Activated T-cell treated with anti-CD3 and anti-CD28 coated beads, Interleukin-2, amount 50 U/mL, for 72 hours (primary cell): ENCODE measurements at places on chromosomes 2 and 18. TPM values are rescaled to one million over a fixed set of nuclear protein-coding genes. Genes with fewer than 3 reads are reported as not detected.

GRCh38 chr2:59005836-59006615 is 764.9 kb upstream of the FANCL start:
- DNase-seq = no peak
- no peaks in the 10 kb centered on the region for H3K36me3 ChIP-seq
- H3K4me1 ChIP-seq = no peaks in the 10 kb centered on the region
- no peak overlapping the region for H3K4me3 ChIP-seq
- H3K27ac ChIP-seq = no peak overlapping the region

Gene LDLRAD4
- total RNA-seq = 47.2 TPM

- no peak for DNase-seq
- no peak overlapping the region for H3K27ac ChIP-seq
- no peaks in the 10 kb centered on the region for H3K4me1 ChIP-seq
These were observed 637.5 kb downstream of the DSC3 start for GRCh38 chr18:30405038-30405437.

DNA sequence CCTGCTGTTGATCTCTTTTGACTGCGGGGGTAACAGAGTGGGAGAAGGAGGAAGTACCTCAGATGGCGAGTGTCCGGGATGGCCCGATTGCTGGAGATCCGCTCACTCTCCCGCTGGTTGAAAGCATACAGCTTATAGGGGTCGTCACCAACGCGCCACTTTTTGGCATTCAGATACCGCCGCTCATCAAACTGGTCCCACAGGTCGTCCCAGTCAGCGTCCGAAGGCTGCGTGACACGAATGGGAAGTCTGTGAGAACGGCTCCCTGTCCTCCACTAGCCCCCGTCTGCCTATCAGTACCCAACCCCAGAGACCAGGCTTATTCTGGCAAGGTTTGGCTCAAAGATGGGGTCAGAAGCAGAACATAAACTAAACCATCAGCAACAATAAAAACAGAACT is 145.5 kb downstream of the GALNT14 start:
- H3K27ac ChIP-seq = no peak overlapping the region
- H3K4me1 ChIP-seq = no peaks in the 10 kb centered on the region
- no peaks in the 10 kb centered on the region for H3K27me3 ChIP-seq
- no peak for DNase-seq

GRCh38 chr2:235026649-235027557 is 75.1 kb downstream of the SH3BP4 start:
- H3K36me3 ChIP-seq = no peaks in the 10 kb centered on the region
- no peaks in the 10 kb centered on the region for H3K27me3 ChIP-seq
- DNase-seq = no peak
- H3K27ac ChIP-seq = no peak overlapping the region

- H3K36me3 ChIP-seq = no peaks in the 10 kb centered on the region
- peaks cover 6% of the 10 kb centered on the region for H3K4me1 ChIP-seq
- H3K27me3 ChIP-seq = peaks cover 19% of the 10 kb centered on the region
- H3K4me3 ChIP-seq = no peak overlapping the region
- no peak overlapping the region for H3K27ac ChIP-seq
These were observed 223.1 kb upstream of the PARD3B start for GRCh38 chr2:204321910-204322751.

GRCh38 chr2:81853341-81853740 is 1548.8 kb upstream of the LRRTM1 start:
- no peaks in the 10 kb centered on the region for H3K4me1 ChIP-seq
- H3K27ac ChIP-seq = no peak overlapping the region
- H3K4me3 ChIP-seq = no peak overlapping the region
- H3K36me3 ChIP-seq = no peaks in the 10 kb centered on the region

- no peak overlapping the region for H3K27ac ChIP-seq
- DNase-seq = no peak
- H3K36me3 ChIP-seq = peaks cover 2% of the 10 kb centered on the region
- no peaks in the 10 kb centered on the region for H3K27me3 ChIP-seq
- H3K4me1 ChIP-seq = no peaks in the 10 kb centered on the region
These were observed 83.1 kb downstream of the NBEAL1 start for GRCh38 chr2:203097735-203098134.

GRCh38 chr18:2150566-2150965 is 420.7 kb downstream of the METTL4 start:
- no peaks in the 10 kb centered on the region for H3K36me3 ChIP-seq
- H3K4me3 ChIP-seq = no peak overlapping the region
- no peaks in the 10 kb centered on the region for H3K27me3 ChIP-seq

Gene EMILIN1
- 0.36 TPM for total RNA-seq

Gene PDCL3
- 36.8 TPM for total RNA-seq

DNA sequence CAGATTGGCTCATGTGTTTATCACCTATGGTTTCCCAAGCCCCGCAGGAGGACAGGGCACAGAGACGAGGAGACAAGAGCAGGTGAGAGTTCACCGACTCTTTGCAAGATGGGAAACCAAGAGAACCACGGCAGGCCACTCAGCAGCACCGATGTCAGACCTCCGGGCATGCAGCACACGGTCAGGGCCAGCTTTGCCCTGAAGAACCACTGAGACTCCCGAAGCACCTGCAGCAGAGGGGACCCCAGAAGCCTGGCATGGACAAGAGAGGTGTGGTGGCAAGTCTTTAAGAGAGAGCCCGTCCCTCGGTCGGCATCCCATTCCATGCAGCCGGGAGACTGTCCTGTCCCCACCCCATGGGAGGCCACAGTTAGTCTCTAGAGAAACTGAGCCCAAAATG is 36.6 kb upstream of the TAF1B start:
- no peak overlapping the region for H3K4me3 ChIP-seq
- peaks cover 12% of the 10 kb centered on the region for H3K27me3 ChIP-seq
- DNase-seq = no peak
- H3K4me1 ChIP-seq = no peaks in the 10 kb centered on the region
- H3K27ac ChIP-seq = no peak overlapping the region
- H3K36me3 ChIP-seq = no peaks in the 10 kb centered on the region

GRCh38 chr2:137367361-137367760 is 596.9 kb upstream of the HNMT start:
- H3K4me1 ChIP-seq = no peaks in the 10 kb centered on the region
- no peak overlapping the region for H3K4me3 ChIP-seq
- no peak for DNase-seq
- no peaks in the 10 kb centered on the region for H3K27me3 ChIP-seq
- H3K36me3 ChIP-seq = no peaks in the 10 kb centered on the region

DNA sequence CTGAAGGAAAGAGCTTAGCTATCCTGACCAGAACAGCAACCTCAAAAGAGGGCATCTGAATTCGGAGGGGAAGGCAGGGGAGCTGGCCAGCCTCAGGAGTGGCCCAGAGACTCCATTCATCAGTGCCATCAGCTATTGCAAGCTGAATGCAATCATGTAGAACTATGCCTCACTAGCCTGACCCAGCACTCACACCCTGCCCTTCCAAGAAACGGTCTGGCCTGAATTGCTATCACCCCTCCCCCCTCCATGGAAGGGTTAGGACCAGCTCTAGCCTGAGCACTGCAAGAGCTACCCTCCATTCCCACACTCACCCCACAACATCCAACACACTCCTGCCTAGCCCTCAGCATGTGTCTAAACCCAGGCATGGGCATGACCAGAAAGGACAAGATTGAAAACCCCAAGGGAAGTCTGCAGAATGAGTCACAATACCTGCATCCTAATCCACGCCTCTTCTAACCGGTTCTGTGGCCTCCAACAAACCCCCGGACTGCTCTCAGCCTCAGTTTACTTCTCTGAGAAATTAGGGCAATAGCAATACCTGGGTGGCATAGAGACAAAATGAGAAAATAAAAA is 120.3 kb downstream of the BCL11A start:
- no peak overlapping the region for H3K27ac ChIP-seq
- H3K4me1 ChIP-seq = no peaks in the 10 kb centered on the region
- H3K36me3 ChIP-seq = no peaks in the 10 kb centered on the region
- peaks cover 6% of the 10 kb centered on the region for H3K27me3 ChIP-seq
- no peak overlapping the region for H3K4me3 ChIP-seq

DNA sequence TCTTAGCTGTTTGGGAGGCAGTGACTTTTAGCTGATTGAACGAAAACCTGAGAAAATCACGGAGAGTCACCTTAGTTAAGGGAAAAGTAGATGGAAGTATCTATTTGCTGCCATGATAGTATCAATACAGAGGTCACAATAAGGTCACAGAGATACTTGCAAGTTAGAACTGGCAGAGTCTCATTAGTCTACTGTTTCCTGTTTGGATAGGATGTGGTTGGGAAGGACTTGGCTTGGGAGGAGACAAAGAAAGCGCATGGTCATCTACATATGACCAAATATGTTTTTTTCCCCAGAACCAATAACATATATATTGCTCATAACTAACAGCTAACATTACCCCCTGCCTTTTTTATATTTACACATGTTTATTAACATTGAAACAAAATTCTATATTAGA is 78.4 kb upstream of the AQP4 start:
- no peak overlapping the region for H3K4me3 ChIP-seq
- no peak for DNase-seq
- no peaks in the 10 kb centered on the region for H3K4me1 ChIP-seq
- no peaks in the 10 kb centered on the region for H3K36me3 ChIP-seq

Gene DNAJC5G
- total RNA-seq = 0.31 TPM

- H3K27ac ChIP-seq = no peak overlapping the region
- no peak for DNase-seq
- H3K36me3 ChIP-seq = no peaks in the 10 kb centered on the region
- peaks cover 14% of the 10 kb centered on the region for H3K4me1 ChIP-seq
These were observed 109.4 kb downstream of the AOX1 start for GRCh38 chr2:200695191-200695590.

- no peaks in the 10 kb centered on the region for H3K36me3 ChIP-seq
- no peak overlapping the region for H3K4me3 ChIP-seq
- H3K27me3 ChIP-seq = peaks cover 54% of the 10 kb centered on the region
- no peak for DNase-seq
- H3K27ac ChIP-seq = no peak overlapping the region
These were observed 263.2 kb downstream of the LTBP1 start for GRCh38 chr2:33209976-33210375.

GRCh38 chr2:234702731-234703225 is 205.9 kb upstream of the ARL4C start:
- no peak for DNase-seq
- H3K36me3 ChIP-seq = peaks cover 1% of the 10 kb centered on the region
- H3K4me1 ChIP-seq = no peaks in the 10 kb centered on the region
- H3K27ac ChIP-seq = no peak overlapping the region
- peaks cover 22% of the 10 kb centered on the region for H3K27me3 ChIP-seq

DNA sequence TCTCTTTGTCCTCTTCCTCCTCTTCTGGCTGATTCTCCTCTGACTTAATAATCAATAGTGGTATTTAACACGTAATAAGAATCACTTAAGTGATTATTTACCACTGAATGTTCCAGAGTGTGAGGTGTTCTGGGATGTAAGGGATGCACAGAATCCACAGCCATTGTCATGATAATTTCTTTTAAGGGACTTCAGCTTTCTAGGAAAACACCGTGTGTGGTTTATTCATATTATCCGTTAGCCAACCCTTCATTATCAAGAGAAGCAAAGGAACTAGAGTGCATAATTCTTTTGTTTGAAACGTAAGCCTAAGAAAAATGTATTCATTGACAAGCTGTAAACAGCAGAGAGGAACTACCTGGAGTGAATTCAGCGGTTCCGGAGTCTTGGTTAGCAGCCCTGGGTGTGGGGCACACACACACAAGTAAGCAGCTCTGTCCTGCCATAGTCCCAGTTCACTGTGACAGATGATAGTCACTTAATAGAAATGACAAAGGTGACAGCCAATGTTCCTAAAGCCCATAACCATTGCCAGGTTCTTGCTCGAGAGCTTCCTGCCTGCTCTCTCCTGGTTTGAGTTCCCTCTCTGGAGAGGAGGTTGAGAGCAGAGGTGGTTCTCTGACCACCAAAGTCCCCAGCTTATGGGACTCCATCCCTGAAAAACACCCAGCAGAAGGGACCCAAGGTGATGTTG is 101.9 kb downstream of the ACOXL start:
- no peak for DNase-seq
- peaks cover 33% of the 10 kb centered on the region for H3K4me1 ChIP-seq
- peaks cover 41% of the 10 kb centered on the region for H3K27me3 ChIP-seq
- H3K27ac ChIP-seq = no peak overlapping the region
